Retina (tissue), 1 donor: ENCODE measurements at places on chromosomes 11 and 22.

DNA sequence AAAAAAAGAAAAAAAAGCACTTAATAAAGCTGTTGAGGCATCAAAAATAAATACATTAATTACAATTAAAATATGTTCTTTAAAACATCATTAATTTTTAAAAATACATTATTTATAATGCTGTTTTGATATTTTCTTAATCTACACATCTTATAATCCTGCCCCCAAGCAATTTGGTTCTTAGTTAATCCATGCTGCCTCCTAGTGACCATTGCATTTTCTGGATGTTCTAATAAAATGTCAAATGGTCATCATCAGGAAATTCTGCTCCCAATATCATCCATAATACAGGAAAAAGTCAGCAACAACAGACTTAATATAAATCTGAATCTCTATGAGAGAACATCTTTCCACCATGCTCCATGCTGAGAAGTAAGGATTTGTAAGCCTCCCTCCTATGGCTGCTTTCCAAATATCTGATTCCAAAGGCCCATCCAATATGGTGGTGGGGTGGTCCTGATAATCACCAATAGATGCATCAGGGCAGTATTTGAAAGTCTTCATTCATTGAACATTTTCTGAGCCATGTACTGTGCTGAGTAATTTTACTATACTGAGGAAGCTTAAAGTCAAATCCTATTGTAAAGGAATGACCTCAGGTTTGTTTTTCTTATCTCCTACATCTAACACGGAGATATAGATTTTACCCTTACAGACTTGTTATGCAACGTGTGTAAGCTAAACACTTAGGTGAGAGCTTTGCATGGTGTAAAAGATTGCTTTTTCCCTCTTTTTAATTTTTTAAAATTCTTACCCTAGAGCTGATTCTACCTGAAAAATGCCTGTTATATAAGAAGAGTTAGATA, 124.7 kb upstream of the BMAL1 start:
- DNase-seq = no peak

- no peak for DNase-seq
Measured at GRCh38 chr11:16975906-16976305, 38.3 kb downstream of the PLEKHA7 start.

- DNase-seq = no peak
Measured at GRCh38 chr11:71499125-71499524, 27.9 kb upstream of the KRTAP5-7 start.

DNA sequence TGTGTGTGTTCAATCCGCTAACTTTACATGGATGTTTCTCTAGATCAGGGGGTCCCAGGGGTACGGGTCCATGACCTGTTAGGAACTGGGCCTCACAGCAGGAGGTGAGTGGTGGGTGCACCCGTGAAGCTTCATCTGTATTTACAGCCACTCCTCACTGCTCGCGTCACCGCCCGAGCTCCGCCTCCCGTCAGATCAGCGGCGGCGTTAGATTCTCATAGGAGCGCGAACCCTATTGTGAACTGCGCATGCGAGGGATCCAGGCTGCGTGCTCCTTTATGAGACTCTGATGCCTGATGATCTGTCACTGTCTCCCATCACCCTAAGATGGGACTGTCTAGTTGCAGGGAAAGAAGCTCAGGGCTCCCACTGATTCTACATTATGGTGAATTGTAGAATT, 31.9 kb downstream of the MRGPRD start:
- DNase-seq = no peak

DNA sequence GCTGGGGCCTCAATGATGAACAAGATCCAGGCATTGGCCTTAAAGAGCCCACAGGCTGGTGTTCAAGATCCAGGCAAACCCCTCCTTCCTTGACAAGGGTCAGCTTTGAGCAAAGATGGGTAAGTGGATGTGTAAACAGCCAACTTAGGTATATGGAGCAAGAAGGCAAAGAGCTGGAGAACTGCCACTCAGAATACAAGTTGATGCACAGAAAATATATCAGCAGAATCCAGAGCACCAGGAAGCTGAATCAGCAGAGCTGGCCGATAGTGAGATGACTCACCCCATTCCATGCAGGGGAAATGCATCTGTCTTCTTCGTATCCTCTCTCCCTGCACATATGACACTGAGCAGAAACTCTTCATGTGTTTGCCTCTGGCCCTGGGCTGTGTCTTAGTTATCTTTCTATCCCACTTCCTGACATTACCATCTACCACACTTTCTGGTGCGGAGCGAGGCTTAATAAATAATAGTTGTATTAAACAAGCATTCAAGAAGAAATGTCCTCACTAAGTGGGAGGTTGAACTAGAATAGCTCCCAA, 57.8 kb downstream of the ENDOD1 start:
- DNase-seq = no peak

DNA sequence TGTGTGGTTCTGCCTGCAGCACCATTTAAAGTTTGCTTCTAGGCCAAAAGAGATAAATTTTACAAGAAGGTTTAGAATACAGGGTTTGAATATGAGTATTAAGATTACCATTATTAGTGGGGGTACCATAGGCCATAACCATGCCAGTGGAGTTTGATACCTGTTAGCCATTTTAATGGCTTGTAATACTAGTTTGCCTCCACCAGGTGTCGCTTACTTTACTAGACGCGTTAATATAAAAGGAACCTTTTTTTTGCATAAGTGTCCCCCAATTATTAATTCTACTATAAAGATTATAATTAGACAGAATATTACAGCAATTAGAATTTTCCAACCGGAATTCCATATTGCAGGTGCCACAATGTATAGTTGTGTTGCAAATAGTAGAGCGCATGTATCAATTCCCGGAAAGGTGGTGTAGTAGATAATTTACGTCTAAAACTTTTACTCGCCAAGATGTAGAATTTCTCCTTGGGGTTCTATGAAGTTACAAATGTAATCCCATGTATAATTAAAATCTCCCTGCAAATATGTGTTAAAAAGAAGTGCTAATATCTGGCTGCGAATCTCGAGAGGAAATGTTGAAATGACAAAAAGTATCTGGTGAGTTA, 16.1 kb downstream of the MS4A6E start:
- DNase-seq = no peak

GRCh38 chr22:41899110-41899509, 15.8 kb downstream of the SHISA8 start:
- no peak for DNase-seq

DNA sequence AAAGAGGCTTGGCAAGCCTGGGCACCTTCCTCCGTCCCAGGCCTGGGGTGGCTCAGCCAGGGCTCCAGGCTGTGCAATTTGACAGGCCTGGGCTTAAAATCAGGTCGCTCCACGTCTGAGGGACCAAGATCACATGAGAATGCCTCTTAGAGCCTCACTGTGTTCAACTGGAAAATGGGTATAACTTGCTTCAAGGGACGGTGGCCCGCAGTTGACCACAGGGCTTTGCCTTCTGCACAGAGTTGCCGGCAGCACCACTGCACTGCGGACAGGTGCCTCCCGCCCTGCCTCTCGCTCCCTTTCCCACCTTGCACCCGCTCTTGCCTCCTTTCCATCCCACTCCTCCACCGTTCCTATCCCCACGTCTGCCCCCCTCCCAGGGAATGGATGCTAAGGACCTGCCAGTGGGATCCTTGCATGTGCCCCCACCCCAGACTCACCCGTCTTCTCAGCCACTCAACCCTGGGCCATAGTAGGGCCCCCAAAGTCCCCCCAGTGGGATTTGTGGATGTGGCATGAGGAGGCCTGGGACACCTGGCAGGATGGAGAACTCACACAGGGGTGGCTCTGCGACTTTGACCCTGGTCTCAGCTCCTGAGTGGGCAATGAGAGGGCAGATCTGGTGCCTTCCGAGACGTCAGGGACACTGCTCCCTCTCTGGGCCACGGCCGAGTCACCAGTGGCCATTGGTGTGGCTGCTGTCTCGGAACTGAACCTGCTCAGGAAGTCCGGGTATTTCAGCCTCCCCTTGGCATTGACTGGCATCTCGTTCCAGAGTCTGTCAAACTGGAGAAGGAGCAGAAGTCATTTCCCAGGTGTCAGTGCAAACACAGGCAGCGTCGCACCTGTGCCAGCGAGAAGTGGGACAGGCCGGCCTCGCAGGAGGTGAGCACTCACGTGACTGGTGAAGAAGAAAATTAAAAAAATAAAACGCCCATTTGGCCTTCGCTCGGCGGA, 128.0 kb downstream of the MPPED1 start:
- DNase-seq = no peak

DNA sequence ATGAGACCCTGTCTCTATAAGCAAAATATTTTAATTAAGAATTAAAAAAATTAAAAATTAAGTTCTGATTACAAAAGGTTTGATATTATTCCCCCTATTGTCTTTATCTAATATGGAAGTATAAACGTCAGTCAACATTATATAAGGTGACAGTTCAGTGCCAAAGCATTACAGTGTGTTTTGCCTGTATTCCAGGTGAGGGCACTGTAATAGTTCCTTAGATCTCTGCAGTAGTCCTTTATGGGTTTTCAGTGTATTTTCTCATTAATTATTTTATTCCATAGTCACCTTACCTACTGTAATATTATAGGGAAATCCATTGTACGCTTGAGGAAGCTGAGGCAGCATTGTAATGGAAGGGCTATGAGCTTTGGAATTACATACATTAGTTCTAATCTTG, 33.0 kb downstream of the FAR1 start:
- DNase-seq = no peak

DNA sequence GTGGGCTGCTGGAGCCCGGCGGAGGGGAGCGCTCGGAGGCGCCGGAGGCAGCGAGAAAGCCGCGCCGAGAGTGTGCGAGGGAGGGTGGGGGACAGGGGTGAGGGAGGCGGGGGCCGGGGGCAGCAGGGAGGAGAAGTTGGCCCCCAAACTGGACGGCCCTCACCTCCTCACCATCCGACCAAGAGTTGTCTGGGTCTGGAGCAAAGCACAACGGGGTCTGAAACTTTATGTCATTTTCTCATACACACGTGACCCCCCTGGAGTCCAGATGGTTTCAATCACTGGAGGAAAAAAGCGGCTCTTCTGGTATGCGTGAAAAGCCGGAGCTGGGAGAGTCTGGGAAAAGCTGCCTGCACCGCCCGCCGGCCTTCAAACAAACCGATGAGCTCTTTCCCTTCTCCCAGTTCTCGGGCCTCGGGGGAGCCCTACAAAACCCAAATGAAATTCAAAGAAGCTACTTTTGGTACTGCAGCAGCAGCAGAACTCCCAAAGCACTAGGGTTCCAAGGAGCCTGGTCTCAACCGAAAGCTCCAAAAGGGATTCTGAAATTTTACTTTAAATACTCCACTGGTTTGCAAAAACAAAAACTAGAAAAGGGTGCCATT, 39.7 kb upstream of the AKIP1 start:
- DNase-seq = peak; percentile 79

DNA sequence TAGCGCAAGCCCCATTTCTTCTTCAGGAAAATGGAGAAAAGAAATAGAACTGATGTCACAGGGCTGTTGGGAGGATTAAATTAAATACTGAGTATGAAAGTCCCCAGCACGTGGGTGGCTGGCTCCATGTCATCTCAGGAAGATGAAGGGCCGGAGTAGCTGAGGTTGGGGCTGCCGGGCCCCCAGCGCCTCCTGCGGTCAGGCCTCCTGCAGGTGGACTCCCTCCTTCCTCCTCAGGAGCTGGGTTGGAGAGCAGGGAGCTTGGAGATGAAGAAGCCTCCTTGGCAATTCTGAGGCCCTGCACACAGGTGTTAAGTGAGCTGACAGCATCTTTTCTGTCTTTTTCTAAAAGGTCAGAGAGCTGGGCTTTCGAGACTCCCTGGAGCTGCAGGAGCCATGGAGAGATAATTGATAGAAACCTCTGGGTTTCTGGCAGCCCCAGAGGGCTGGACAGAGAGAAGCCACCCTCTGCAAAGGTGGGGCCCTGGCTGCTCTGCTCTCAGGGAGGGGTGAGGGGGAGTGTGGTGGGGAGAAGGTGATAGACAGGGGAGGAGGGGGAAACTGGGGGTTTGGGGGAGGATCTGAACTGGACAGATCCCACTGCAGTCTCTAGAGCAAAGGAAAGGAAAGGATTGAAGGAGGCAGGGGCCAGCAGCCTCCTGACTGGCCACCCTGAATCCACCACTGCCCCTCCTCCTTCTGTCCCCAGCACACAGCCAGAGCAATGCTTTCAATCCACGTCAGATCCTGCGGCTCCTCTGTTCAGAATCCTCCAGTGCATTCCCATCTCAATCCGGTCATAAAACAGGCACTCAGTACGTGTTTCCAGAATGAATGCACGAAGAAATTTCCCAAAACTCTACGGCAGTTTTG, 210.8 kb downstream of the CEP164 start:
- DNase-seq = no peak

DNA sequence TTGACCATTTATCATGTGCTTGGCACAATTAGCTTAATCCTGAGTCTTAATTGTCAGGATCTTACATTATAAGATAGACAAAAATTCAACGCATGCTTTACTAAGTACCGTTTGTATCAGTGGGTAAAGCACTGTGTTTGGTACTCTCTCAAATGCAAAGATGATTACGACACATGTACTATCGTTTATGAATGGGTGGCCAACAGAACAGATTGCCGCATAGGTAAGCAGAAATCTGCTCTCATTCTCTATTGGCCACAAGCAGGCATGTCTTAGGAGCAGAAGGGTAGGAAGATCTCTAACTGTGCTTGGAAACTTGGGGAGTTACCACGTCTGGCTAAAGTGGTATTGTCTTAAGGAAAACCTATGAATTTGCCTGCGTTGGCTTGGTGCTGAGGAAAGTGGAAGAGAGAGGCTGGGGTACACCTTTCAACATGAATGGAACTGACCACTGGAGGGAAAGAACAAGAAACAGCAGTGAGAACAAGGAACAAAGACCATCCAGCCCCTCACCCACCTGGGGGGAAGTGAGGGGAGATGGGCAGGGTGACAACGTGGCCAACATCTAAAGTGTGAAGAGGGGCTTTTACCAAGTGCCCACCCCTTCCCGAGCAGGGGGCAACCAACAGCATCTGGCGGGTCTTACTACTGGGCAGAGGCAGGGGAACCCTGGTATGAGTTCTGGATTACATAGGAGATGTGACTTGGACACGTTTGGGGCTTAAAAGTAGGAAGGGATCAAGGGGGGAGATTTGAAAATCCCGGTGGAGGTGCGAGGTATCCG, 1.0 kb upstream of the TUBA8 start:
- no peak for DNase-seq

DNA sequence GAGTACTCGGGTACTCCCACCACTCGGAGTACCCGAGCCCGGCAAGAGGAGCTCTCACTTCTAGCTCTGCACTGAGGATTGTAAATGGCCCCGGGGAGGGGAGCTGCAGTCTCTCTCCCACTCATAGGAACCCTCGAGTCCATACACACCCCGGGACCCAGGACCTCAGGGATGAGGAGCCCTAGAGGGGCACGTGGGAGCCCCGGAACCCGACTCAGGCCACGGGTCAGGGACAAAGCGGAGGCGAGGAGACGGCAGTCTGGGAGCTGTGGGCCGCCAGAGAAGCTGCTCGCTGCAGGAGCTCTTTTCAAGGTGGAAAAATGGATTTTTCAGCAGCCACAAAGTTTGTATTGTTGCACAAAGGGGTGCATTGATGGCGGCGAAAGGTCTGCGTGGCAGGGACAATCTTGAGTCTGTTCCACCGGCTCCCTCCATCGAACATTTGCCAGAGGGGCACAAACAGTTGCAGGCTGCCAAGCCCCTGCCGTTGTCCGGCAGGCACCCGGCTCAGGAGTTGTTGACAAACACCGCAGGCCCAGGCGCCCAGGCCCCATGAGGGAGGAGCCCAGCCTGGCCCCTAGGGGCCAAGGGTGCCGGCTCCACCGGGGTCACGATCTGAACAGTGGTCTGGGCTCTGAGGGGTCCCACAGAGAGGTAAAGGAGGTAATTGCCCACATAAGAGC, 5.7 kb upstream of the FLI1 start:
- DNase-seq = peak; percentile 51
